ENCODE measurements at places on chromosomes 3 and 15.
A peak's percentile ranks its signal among the peaks of the same experiment; 100 is the strongest.

- DNase-seq, result no peak
These were observed 39.7 kb downstream of the NPTN start for GRCh38 chr15:73593304-73594074.

GRCh38 chr3:24832891-24833290 lies 338.2 kb upstream of the THRB start:
- DNase-seq, result no peak

DNA sequence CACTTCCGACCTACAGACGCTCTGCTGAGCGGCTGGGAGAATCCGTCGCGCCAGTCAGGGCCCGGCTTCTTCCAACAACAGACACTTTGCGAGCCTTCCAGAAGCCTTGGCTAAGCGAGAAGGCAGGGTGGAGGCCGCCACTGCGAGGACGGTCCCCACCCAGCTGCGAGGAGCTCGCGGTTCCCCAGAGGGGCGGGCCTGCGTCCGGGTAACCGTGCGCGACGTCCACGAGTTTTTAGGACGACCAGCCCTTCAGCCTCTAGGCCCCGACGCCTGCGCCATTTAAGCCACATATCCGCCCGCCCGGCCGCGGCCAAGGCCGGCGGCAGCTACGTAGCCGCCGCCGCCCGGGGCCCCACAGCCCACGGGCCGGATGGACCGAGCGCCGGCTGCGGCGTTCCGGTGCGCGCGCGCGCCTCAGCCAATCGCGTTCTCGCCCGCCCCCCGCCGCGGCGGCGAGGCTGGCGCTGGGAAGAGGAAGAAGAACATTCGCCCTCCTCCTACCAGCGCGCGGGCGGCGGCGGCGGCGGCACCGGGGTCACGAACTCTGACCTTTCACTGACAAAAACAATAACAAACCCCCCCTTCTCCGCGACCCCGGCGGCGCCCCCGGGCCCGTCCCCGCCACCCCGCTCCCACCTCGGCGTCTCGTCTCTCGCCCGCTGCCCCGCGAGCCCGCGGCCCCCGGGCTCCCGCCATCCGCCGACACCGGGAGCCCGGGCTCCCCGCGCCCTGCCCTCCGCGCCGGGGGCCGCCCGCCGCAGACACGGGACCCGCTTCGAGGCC lies at the start of gene NR2C2:
NR2C2 (plus strand) TSS at position 484 of the 786 bp plus-strand sequence. CDS start 56,332 bp downstream, outside the sequence.
- peak; percentile 73 for DNase-seq

DNA sequence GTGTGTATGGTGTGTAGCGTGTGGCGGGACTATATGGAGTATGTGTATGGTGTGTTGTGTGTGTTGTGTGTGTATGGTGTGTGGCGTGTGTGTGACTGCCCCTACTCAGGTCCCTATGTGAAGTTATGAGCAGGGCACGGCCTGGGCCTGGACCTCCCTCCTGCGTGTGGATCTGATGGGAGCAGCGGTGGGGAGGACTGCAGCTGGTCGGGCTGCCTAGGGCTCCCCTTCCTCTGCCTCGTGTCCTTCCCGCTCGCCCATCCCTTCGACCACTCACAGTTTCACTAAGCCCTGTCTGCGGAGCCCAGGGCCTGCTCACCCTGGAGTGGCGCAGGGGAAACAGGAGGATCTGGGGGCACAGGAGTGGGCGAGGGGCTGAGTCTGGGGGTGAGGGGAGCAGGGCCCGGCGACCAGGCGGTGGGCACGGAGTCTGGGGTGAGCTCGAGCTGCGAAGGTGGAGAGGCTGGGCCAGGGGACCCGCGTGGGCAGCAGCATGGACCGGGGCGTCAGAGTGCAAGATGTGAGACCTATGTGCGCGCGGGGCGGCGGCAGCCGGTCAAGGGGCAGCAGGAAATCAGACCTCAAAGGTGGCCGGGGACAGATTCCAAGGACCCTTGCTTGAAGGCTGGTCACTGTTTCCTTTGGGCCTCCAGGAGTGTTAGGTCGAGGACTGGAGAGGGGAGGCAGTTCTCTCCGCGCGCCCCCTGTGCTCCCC lies 26.6 kb downstream of the GABRA5 start:
- no peak for DNase-seq

- no peak for DNase-seq
These were observed 96.8 kb upstream of the TPM1 start for GRCh38 chr15:62945760-62946159.

DNA sequence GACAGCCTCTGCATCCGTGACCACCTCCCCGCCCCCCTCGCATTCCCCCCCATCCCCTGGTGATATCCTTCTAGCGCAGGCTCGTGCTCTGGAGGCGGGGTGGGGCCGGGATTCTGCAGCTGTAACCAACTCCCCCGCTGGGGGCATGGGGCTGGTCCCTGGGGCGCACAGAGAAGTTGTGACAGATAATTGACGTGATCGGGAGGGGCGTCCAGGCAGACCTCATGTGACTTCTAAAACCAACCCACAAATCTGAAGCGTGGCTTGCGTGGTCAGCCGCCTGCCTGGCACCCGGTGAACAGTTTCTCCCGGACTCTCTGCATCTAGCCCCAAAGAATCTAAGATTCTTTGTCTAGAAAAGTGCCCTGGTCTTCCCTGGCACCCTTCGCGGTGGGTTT lies 100.6 kb upstream of the IGF1R start:
- no peak for DNase-seq

- no peak for DNase-seq
These were observed 38.1 kb downstream of the MFSD1 start for GRCh38 chr3:158839966-158840365.

Measured in D721Med (cell line).